ENCODE measurements at places on chromosomes 1 and 21.

DNA sequence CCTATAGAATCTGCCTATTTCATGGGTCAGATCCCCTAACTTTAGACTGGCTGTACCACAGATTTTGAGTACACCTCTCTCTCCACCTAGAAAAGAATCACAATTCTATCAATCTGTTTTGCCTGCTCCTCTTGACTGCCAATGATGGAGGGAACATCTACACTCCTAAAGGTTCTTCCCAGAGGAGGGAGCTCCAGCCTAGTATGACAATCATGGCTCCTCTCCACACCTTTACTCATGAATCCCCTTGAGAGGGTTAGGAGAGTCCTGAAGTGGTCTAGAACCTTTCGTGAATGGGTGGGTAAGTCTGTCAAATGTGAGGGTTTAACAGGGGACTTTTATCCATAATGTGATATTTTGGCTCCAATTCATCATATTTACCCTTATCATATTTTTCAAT lies 48.0 kb downstream of the DNAI4 start:
- DNase-seq, result no peak

GRCh38 chr1:241423541-241424479 lies 66.8 kb upstream of the RGS7 start:
- peak; percentile 36 for DNase-seq

- DNase-seq, result peak; percentile 45
Observed at GRCh38 chr1:206792939-206793607, 20.8 kb upstream of the IL10 start.

GRCh38 chr1:222284466-222284865 lies 263.4 kb downstream of the HHIPL2 start:
- no peak for DNase-seq

DNA sequence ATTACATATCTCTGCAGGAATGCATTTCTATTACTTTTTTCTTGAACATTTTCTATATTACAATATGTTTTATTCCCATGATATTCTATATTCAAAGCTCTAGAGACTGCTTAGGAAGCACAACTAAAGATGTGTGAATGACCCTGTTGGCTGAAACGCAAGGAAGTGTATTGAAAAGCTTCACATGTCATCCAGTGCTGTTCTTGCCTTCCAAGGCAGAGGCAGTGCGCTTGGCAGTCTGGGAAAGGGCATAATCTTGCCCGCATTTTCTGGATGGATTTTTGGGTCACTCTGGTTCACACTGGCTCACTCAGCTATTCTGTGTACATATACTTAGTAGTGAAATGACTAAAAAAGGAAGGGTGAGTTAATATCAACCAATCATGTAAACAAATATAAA lies 262.4 kb downstream of the PTPRC start:
- no peak for DNase-seq

DNA sequence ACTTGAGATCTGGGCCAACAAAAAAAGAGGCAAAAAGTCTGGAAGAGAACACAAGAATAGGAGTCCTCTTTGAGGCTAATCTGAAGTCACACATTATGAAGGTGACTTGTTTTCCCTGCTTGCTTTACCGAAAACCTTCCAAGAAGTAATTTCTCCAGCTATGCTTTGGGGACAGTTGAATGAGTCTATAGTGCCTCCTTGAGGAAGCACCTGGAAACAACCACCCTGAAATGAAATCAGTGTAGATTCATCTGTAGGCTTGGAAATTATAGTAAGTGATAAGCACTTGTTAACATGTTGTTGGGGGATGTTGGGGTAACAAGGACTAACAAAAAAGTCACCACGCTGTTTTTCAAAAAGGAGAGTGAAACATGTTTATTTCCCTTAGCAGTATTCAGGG lies 23.4 kb upstream of the RPTN start:
- no peak for DNase-seq
